NCI-H1105 (cell line): ENCODE measurements at places on chromosomes 2 and 18.

DNA sequence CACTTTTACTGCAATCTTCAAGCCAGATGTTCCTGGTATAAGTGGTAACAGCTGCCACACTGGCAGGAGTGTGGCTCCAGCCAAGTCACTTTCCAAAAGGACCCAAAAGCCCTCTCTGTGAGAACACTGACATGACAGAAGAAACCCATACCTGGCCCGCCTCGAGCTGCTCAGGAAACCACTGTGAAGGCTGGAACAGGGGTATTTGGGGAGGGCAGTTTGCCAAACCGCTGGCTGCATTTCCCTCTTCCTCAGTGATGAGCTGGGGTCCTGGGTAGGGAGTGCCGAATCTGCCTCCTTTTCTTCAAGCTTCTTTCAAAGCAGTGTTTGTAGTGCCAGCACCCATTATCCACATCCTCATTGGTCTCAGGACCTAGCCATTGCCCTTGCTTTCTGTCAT, 10.3 kb upstream of the OSR1 start:
- DNase-seq = no peak

GRCh38 chr2:240912878-240913809, 7.0 kb downstream of the CROCC2 start:
- DNase-seq = no peak

- no peak for DNase-seq
These were observed 348.3 kb downstream of the ADCYAP1 start for GRCh38 chr18:1252936-1253335.

GRCh38 chr18:49161627-49162026, 210.9 kb upstream of the SMAD7 start:
- DNase-seq = no peak

DNA sequence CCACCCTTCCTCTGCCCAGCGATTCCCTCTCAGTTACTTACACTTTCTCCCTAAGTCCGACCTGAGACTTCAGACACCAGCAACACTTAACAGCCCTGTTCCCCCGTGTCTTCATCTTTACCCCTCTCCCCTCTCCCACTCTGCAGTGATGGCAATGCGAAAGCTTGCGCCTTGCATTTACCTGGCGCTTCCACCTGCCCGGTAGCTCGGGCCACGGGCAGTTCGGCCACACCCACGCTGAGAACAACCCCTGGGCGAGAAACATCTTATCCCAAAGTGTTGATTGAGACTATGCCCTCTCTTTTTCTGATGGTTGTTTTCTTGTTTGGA, 558 bp downstream of the DNAJC10 start:
- DNase-seq = peak; percentile 59

DNA sequence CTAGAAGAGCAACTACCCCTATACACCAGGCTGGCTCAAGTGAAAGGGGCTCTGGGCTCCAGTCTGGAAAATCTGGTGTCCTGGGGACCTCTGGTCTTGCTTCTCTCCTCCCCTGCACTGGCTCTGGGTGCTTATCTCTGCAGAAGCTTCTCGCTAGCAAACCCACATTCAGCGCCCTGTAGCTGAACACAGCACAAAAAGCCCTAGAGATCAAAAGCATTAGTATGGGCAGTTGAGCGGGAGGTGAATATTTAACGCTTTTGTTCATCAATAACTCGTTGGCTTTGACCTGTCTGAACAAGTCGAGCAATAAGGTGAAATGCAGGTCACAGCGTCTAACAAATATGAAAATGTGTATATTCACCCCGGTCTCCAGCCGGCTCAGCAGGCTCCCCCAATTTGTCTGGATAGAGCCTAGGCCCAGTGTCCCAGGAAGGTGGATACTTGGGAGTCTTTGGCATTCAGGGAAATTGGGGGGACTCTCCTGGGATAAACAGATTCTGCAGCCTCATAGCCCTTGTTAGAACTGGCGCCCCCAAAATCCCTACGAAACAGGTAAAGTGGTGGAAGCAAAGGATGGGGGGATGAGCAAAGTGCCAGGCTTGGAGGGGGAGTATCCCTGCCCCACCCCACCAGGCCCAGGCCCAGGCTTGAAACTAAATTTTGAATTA, 2.5 kb upstream of the HOXD4 start:
- no peak for DNase-seq

DNA sequence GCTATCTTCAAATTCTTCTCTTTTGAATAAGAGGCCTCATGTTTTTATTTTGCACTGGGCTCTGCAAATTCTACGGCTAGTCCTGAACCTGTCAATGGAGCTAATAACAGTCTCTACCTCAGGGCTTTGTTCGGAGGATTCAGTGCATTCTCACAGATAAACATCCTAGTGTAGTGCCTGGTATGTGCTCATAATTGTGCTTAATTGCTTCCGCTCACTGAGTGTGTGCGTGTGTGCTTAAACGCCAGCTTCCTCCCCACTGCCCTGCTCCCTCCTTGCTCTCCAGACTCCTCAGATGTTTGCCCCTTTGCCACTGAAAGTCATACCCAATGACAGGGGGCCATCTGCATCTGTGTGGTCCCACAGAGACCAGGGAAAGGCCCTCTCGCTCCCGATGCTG, 6.7 kb downstream of the GYPC start:
- no peak for DNase-seq

- DNase-seq = no peak
These were observed 1.0 kb downstream of the PLEK start for GRCh38 chr2:68366083-68366560.

- DNase-seq = no peak
These were observed 17.7 kb downstream of the COL5A2 start for GRCh38 chr2:189161894-189162293.

GRCh38 chr2:187232749-187233148, 215.3 kb downstream of the CALCRL start:
- DNase-seq = no peak

DNA sequence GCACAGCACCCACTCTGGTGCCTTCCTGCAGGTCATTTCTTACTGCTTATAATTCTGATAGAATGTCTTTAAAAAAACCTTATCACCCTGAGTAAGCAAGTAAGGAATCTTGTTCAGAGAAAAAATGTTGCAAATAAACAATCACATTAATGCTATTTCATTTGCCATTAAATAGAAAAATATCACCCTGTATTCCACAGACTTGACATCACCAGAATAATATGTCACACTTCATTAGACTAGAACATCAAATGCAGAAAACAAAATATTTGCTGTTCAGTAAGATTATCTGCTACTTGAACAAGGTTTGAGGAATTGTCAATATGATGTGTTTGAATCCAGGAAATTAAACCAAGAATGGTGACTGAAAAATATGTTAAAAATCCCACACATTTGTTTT, 236.6 kb upstream of the MMADHC start:
- DNase-seq = no peak

DNA sequence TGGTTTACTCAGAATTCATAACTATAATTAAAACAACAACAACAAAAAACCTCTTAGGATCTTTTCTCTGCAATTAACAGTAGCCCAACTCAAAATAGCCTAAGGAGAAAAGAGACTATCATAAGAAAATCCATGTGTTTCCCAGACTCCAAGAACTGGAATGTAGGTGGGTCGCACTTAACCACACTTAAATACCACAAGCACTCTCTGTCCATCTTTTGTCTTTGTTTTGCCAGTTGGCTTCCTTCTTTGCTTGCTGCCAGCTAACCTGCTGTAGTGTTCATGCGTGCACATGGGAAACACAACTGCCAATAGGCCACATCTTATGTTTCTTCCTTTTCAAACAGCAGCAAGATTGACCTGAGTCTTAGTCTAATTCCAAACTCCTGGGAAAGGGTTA, 24.1 kb upstream of the ACVR1 start:
- no peak for DNase-seq

GRCh38 chr2:33494155-33494779, 17.8 kb downstream of the RASGRP3 start:
- DNase-seq = no peak

DNA sequence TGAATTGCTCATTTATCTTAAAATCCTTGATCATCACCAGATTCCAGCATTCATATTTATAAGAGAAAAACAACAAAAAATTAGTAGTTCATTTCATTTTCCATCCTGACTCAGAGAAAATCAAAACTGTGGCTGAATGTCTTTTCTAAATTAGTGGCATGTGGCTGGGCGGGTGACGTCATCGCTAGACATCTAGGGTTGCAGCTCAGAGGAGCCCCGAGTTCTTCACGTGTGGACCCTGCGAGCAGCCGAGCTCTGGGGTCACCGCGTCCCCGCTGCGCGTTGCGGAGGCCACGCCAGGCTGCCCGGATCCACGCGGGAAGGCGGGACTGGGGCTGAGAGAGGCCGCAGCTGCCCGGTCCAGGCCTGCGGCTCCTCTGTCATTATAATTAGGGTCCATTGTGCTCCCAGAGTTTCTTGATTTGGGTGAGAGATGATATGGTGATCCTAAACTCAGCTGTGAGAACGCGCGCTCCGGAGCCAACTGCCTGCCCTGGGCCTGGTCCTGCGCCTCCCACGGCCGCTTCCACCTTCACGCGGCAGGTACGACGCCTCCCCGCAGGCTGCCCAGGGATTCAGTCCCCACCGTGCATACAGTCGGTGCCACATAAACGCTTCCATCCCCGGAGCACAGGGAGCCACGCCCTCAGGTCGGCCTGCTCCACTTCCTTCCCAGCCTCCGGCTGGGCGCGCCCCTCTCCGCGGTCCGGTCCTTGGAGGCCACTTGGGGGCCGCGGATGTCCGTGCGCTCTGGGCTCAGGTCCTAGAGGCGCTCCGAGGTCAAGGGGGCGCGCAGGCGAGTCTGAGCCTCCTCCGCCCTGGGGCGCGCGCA, 56.5 kb downstream of the TMEM18 start:
- no peak for DNase-seq

- no peak for DNase-seq
These were observed 6.6 kb downstream of the ASB18 start for GRCh38 chr2:236257575-236257974.

- no peak for DNase-seq
These were observed 97.9 kb upstream of the DLX2 start for GRCh38 chr2:172200495-172201085.

DNA sequence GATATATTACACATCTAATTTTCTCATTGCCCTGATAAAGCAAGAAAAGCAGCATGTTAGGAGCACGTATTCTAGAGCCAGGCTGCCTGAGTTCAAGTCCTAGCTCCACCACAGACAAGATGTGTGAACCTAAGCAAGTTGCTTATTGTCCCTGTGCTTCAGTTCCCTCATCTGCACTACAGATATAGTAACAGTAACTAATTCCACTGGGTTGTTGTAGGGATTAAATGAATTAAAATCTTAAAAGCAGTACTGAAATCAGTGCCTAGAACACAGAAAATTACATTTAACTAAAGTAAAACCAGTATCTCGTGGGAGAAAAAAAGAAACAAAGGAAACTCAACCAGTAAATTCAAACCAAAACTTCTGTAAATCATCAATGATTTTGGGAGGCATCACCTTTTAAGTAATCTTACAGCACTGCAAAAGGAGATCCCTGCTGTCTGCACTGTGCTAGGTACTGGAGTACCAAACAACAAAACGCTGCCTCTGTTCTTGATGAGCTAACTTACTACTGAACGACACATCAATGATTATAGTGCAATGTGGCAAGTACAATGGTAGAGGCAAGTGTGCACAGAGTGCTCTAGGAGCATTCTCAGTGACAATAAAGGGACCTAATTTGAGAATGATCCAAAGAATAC, 7.9 kb downstream of the MAP3K2 start:
- no peak for DNase-seq

GRCh38 chr2:38850045-38850444, 25.7 kb downstream of the DHX57 start:
- DNase-seq = no peak

DNA sequence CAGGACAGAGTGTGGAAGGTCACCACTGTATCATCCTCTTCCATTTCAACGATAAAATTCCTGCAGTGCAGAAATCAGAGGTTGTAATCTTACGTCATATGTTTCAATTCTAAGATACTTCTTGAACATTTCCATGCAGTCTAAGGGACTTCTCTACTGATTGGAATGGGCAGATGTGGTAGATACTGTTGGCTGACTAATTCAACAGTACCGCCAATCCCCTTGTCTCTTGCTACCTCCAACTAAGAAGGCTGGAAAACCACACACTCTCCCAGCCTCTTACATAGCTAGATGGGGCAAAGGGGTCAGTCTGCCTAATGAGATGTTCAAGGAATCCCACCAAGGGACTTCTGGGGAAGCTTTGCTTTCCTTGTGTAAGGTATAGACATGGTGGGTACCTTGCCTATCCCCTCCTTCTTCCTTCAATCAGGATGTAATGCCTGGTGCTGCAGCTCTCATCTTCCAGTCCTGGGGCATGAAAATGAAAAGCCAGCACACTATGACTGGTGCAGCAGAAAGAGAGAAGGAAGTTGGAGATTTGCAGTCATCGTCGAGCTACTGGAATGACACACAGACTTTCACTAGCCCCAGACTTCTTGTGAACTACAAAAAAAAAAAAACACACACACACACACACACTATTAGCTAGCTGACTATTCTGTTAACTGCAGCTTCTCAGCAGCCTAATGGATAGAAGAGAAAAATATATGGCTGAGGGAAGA, 84.1 kb downstream of the ALPK2 start:
- DNase-seq = no peak

DNA sequence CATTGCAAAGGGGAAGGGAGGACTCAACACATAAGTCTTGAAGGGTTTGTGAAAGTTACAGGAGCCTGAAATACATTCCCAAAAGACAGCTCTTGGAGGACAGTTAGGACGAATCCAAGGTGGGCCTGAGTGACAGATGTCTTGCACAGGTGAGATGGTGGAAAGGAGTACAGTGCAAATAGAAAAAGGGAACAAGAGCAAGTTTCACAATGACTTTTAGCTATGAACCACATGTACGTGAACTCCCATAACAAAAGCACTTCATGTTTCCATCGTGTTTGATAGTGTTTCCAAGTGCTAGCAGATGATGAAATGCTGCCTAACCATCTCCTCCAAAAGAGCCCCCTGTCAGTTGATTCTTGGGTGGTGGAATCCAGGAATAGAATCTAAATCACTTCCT, 1.8 kb downstream of the IL18RAP start:
- DNase-seq = no peak

DNA sequence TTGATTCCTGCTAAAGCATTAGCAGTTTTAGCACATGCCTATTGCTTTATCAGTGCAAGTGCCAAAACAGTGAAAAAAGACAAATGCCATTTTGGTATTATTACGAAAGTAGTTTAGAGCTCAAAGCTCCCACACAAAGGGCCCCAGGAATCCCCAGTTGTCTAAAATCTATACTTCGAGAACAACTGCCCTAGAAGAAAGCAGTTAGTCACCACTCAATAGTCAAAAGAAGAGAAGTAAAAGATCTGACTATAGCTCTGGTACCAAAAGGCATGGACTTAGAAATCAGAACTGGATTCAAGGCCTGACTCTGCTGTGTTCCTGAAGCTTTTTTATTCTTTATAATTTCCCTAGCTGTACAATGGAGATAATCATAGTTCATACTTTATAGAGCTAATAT, 21.8 kb downstream of the SCN3A start:
- DNase-seq = no peak

GRCh38 chr2:44707945-44708660, 233.4 kb upstream of the SIX3 start:
- peak; percentile 58 for DNase-seq

GRCh38 chr18:77042583-77042982, 90.0 kb downstream of the MBP start:
- no peak for DNase-seq

GRCh38 chr2:113891265-113891959, 1.5 kb downstream of the ACTR3 start:
- no peak for DNase-seq

GRCh38 chr2:96530474-96531357, 5.8 kb upstream of the ARID5A start:
- no peak for DNase-seq

- peak; percentile 30 for DNase-seq
These were observed 194.1 kb downstream of the CLIP4 start for GRCh38 chr2:29309090-29310029.
